Stimulated activated CD4-positive, alpha-beta T cell treated with anti-CD3 and anti-CD28 coated beads, Interleukin-1b, Interleukin-23, amount 100 ng/mL, for 4 hours (primary cell): ENCODE measurements at places on chromosomes 2 and 18.

DNA sequence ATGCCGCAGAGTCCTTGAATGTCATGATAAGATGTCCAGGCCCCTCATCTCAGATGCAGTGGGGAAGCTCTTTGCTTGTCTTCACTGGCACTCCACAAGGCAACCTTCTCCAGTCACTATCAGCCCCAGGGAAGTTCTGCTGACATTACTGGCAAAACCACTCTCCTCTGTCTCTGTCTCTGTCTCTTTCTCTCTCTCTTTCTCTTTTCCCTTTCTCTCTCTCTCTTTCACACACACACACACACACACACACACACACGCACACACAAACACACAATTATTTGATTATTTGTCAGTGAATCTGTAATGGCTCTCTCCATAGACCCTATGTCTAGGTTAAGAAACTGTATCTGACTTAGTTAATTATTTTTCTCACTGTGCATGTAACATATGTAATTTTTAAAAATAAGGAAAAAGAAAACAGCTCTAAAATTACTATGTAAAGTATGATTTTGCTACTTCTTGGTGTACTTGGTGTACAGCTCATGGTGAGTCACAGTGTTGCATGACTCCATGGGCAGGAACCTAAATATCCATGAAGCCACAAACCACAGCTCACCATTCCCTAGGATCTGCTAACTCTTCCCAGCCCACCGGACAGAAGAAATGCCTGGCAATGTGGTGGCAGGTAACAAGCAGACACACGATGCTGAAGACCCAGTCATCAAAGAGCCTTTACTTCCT is 594.9 kb upstream of the ID2 start:
- no peak for DNase-seq

DNA sequence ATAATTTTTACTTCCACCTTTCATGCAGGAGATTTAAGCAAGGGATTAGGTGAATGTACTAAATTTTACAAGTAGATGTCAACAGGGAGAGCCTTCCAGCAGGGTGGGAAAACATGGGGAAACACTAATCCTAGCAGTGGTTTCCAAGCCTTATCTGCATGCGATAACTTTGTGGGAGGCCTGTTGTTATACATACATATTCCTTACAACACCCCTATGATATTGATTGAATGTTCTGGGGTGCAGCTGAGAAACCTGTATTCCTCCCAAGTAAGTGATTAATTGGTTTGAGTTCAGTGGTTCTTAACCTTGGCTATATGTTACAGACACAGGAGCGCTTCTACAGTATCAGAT is 65.9 kb downstream of the COL4A4 start:
- no peak for DNase-seq

- DNase-seq, result no peak
These were observed 63.9 kb upstream of the SMIM21 start for GRCh38 chr18:75491361-75491760.

DNA sequence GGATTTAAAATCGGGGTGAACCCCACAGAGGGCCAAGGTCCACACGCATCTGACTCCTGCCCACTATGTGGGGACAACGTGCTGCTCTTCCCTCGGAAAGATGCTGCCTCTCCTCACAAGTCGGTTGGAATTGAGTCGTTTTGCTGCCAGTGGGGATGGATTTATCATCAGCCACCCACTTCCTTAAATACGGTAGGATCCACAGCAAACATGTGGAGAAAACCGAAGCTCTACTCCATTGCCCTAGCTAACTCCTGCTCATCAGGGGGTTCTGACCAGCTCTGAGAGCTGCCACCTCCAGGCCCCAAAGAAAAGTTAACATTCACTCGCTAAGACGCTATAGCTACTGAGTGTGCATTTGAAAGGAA is 80.9 kb downstream of the CHRNA1 start:
- DNase-seq, result no peak

- no peak for DNase-seq
These were observed 103.2 kb downstream of the INHBB start for GRCh38 chr2:120448961-120449810.

DNA sequence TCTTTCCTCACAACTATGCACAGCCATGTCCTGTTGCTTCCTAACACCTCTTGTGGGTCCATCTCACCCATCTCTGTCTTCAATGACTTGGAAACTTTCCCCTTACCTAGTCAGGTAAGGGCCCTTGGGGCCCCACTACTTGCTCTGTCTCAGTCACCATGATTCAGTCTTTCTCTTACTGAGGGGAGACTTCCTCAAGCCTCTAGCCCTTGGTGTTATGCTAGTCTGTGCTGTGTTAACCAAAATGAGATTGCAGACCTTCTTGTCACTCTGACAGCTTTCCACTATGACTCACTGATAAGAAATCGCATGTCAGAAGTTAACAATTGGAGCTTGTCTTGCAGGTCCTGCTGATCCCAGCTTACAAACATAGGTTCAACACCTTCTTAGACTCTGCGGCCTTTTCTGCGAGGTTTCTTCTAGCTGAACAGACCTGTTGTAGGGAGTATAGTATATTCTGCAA is 65.3 kb downstream of the WDR75 start:
- DNase-seq, result no peak

DNA sequence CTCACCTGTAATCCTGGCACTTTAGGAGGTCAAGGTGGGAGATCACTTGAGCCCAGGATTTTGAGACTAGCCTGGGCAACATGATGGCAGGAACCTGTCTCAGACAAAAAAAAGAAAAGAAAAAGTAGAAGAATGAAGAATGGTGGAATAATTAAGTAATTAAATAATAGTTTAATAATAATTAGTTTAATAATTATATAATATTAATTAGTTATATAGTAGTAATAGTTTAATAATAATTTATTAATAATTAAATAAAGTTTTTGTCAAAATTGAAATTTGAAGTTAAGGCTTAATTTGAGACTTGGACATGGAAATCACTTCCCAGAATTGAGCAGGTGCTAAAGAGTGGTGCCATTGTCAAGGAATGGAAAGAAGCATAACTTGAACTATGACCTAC is 52.2 kb upstream of the ABCA12 start:
- DNase-seq, result no peak

DNA sequence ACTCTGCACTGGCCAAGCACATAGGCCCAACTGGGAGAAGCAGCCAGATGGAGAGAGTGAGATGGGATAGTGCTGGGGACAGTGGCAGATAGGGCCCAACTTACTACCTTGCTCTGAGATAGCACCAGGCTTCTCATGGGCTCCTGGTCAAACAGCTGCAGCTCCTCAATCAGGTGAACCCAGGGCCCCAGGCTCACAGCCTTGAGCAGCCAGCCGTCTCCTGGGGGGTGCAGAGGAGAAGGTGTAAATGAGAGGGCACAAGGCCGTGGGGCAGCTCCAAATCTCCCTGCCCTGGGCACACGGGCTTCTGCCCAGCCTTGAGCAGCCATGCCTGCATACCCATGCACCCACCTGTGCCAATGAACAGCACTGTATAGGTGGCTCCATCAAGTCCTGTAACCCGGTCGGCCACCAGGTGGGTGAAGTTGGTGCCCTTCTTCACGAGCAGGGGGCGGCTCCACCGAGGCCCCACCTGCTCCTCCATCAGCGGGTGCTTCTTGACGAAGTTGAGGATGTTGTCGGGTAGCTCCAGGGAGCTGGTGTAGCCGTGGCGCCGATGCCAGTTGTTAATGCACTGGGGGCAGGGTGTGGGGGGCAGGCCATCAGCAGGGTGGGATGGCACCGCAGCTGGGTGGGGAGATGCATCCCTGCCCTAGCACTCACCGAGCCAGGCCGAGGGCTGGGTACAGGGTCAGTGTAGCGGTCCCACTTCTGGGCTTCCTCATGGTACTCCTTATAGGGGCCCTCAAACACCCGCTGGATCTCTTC is 5.9 kb upstream of the ANKRD39 start:
- no peak for DNase-seq

DNA sequence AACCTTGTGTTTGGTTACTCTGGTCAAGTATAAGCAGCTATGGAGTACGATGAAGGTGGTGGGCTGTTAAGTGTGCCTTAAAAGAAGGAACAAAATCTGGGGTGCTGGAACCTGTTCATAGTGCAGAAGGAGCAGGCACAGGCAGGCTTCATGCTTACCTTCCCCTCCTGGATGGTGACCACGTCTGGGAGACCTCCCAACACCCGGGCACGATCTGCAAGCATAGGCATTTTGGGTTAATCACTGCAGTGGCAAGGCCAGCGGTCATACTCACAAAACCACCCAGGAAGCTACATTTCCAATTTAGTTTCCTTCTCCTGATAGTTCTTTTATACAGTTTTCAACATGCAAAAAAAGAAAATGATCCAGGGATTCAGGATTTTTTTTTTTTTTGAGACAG is 58.7 kb upstream of the LPIN2 start:
- no peak for DNase-seq

DNA sequence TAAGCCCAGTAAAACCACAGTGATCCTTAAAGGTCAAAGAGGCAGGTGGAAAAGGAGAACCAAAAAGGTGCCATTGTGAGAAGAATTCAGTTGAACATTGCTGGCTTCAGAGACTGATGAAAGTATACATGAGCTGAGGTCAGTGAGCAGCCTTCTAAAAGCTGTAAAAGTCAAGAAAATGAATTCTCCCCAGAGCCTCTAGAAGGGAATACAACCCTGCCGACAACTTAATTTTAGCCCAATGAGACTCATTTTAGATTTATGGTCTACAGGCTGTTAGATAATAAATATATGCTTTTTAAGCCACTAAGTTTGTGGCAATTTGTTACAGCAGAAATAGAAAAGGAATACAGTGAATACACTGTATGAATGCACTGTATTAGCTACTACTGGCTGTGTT is 911.4 kb downstream of the TRIB2 start:
- DNase-seq, result no peak

GRCh38 chr2:85534099-85534498 is 4.9 kb upstream of the MAT2A start:
- no peak for DNase-seq

DNA sequence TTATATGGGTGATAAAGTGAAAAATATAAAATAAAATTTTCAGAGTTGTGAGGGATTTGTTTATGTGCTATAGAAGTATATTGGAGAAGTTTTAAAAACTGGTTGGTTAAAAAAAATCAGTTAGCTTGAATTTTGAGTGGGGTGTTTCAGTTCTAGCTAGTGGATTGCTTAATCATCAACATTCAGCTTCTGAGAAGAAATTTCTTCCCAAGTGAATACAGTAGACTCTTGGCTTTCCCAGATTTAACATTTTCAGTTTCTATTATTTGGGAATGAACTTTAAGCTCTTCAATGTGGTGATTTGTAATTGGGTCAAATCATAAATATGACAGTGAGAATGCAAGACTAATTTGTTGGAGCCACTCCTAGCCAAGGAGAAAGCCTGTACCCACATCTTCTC is 120.8 kb downstream of the PLCL1 start:
- DNase-seq, result no peak
